ENCODE measurements at places on chromosomes 5 and 9.
A peak's percentile ranks its signal among the peaks of the same experiment; 100 is the strongest.

- DNase-seq, result no peak
These were observed 43.2 kb downstream of the PTGES start for GRCh38 chr9:129709438-129710168.

DNA sequence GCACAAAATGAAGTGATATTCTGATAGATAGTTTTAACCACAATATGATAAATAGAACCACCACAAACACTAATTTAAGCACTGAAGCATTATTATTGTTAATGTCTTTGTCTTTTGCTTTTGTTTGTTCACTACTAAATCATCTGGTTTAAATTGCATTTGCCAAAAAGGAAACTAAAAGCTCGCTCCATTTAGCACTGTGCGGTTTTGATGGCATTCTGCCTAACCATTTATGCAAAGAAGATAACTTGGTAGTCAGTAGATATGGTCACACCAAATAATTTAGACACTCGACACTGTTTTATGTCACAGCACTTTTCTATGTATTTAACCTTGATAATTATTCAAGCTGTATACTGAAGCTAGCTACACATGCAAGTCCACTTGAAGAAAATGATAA, 849.8 kb upstream of the CDH6 start:
- DNase-seq, result no peak

DNA sequence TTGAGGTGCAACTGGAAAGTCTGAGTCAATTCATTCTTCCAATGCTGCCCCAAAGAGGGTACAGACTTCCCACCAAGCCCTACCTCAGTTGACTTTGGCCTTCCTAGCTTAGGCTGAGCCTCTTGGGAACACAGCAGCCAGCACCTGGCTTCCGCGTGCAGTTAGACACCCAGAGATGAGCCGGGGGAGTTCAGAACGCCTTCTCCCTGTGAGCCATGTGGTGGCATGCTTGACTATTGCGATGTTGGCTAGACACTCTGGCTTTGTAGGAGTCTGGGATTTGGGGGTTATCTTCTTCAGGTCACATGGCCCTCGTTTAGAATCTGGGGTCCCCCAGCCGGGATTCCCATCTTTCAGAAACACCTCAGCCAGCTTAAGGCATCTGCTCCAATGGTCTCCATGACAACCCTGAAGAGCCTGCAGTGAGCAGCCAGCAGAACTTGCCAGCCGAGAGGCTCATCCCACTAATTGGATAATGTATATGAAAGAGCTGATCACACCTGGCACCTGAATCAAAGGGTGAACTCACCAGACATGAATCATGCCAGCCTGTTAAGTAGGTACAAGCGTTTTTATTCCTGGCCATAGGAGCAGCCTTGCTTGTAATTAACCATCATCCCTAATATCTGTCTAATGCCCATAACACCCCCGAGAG, 167.5 kb downstream of the SYK start:
- DNase-seq, result no peak

DNA sequence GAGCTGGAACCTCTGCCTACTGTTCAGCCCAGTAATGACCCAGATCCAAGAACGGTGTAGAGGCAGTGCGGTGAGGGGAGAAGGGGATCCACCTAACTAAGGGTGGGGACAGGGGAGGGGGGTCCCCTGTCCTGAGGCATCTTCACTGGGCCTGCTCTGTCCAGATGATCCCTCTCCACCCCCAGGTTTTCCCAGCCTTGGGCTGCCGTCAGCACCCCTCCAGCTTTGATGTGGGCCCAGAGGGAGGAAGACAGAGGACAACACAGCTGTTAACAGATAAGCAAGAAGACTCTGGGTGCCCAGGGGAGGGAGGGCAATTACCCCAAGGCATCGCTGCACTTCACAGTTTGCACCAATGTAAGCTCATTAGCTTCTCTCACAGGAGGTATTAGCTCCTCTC, 19.3 kb downstream of the BICD2 start:
- DNase-seq, result no peak

DNA sequence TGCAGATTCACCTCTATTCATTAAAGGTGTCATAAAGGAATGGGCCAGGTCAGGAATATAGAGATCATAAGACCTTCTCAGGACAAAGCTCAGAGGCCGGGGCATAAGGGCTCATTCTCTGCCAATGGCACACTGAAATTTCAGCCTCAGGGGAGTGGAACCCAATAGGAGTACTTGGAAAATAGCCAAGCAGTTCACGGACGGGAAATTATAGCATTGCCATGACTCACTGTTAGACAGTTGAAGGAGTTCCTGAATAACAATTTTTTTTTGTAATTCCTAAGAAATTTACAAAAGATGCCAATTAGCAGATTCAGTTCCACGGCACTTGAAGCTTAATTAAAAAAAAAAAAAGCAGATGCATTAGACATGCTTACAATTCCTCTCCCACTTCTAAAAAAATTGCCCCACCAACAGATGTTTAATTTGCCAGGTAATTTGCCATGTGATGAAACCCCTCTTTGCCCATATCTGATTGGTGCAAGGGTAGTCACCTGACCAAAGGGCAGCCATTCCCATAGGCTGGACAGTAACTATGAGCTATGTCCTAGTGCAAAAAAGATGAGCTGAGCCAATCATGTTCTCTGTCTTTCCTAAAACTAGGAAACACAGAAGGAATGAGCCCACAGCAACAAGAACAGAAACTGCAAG, 58.6 kb downstream of the PTCD2 start:
- DNase-seq, result peak; percentile 66

DNA sequence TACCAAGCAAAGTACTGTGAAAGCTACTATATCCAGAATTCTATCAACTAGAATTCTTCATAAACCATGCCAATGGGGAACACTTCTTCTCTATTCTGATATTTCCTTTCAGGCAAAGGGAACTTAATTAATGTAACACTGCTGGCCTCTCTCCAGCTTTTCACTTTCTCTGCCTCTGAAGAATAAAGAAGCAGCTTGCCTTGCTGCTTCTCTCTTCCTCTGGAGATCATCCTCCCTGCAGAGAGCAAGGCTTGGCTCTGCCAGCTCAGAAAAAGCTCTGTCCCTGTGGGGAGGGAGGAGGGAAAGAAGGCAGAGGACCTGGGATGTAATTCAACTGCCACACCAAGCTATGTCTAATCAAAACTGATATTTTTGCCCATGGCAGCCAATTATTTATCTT, 6.5 kb downstream of the CTNND2 start:
- no peak for DNase-seq

GRCh38 chr9:129860653-129861446, 25.6 kb downstream of the USP20 start:
- DNase-seq, result no peak

DNA sequence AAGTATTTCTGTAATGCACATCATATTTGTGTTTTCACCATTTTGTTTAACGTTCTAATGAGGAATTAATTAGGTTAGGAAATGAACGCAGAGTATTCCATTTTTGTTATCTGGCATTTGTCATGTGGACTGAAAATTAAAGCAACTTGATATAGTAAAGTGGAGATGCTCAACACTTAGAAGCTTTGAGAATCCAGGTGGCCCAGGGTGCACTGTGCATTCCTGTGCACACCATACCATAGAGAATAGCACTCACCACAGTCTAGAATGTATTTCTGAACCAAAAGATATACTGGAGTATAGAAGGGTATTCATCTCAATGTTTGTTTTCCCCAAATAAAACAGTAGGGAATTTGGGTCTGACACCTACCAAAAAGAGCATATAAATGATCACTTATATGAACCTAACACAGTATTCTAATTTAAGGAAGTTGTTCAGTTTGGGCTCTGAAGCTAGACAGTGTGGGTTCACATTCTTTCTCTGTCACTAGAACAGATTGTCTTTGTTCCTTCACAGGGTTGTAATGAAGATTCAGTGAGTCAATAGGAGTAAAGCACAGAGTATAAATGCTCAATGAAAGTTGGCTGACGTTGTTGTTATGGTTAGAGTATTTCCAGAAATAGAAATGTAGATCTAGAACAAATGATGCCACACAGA, 125.6 kb upstream of the DMRT1 start:
- DNase-seq, result no peak

DNA sequence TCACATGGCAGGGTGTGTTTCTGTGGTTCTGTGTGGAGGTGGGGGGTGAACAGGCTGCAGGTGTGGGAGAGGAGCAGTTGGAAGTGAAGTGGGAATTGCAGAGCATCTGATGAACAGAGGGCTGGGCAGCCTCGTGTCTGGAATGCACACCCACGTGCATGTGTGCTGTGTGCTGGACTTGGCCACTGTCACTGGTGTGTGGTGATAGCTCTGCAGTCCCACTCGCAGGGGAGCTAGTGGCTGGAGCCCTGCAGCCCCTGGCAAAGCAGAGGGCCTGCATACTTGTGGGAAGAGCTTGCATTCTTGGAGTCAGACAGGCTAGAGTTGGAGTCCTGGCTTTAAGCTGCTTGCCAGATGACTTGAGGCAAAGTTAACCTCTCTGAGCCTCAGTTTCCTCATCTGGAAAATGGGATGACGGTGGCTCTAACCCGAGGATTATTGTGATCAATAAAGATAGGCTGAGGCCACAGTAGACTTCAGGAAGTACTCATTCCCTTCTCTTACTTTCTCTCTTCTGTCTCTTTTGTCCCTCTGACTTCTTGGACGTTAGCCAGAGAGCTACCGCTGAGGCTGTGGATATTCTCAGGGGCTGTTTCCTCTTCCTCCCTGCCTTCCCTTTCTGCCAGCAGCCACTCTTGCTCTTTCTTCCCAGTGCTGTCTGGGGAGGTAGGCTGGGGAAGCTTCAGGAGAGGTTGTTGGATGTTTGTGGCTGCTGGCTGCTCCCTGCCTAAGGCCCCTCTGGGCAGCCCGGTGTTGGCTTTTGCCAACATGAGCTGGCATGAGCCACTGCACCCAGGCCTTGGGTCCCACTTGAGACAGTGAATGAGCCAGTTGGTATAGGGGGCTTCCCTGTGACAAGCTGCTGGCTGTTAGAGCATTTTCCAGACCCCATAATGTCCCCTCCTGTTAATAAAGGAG, 18.3 kb downstream of the PSAT1 start:
- no peak for DNase-seq

- no peak for DNase-seq
These were observed 661 bp downstream of the NSMF start for GRCh38 chr9:137458194-137459151.

DNA sequence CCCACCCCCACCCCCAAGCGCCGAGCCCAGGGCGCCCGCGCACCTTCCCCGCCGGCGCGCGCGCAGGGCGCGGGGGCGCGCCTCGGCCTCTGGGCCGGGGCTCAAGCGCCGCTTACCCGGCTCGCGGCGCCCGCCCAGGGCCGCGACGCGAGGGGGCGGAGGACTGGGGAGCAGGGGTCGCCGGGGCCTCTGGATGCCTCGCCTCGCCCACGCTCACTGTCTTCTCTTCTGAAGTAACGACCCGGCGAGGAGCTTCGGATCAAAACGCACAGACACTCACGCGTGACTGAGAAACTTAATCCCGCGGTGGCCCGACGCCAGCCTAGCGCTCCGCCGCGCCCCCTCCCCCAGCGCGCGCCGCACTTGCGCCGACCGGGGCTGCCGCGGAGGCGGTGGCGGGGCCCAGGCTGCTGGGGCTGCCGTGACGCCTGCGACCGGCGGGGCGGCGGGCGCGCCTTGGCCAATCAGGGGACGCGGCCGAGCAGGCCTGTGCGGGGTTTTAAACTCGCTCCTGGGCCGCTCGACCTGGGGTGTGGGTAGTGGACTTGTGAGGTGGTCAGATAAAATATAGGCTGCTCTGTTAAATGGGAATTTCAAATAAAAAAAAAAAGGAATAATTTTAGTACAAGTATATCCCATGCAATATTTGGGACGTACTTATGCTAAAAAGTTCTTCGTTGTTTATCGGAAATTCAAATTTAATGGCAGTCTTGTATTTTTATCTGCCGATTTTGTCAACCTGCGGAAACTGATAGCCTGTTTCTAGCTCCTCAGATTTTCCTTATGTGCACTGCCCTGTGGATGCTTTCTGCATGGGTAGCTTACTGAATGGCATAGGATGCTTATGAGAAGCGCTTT, at the start of gene MPDZ:
MPDZ (minus strand) TSS at position 409 of the 858 bp plus-strand sequence. CDS start 29,377 bp downstream, outside the sequence.
- DNase-seq, result no peak

DNA sequence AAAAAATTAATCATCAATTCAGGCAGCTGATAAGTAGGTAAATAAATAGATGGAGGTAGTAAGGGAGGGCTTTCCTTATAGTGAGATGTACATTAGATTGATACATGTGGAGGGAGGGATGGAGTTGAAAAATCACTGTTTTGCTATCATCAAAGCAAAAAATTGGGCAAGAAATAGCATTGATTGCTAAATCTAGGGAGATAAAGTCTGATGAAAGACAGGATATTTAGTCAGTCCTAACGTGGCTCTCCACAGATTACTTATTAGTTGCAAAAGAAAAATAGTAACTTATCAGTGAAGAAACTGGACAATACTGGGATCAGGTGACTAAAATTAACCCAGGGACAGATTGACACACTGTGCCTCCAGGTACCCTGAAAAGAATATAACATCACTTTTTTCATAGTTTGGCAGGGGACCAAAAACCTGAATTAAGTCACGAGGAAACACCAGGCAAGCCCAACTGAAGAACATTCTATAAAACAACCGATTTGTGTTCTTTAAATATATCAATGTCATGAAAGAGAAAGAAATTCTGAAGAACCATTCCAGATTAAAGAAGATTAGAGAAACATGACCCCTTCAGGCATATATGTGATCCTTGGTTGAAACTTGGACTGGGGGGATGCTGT, 27.1 kb upstream of the GOLPH3 start:
- no peak for DNase-seq

DNA sequence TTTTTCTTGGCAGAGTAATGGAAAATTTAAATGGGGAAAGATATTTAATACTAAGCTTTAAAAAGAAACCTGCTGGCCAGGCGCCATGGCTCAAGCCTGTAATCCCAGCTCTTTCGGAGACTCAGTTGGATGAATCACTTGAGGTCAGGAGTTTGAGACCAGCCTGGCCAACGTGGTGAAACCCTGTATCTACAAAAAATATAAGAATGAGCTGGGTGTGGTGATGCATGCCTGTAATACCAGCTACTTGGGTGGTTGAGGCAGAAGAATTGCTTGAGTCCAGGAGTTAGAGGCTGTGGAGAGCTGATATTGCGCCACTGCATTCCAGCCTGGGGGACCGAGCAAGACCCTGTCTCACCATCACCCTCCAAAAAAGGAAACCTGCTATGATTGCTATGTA, 32.8 kb downstream of the TUT7 start:
- DNase-seq, result no peak

DNA sequence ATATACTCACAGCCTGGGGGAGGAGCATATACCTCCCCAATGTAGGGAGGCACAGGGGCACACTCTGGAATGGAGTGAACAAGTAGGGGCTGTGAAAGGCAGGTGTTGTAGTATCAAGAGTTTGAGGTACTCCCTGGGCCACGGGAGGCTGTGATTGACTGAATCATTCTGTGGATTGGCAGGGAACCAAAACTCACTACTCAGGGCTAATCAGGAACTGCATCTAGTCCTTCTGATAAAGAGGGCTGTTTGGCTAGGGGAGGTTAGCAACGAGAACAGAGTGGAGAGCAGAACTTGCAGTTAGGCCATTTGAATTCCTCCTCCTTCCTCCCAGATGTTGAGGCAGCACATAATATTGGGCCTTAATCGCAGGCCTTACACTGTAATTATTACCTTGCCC, 369.2 kb upstream of the MPDZ start:
- DNase-seq, result no peak

GRCh38 chr5:175689147-175689991, 31.5 kb downstream of the HRH2 start:
- no peak for DNase-seq
